ENCODE measurements at places on chromosomes 1 and 21.

DNA sequence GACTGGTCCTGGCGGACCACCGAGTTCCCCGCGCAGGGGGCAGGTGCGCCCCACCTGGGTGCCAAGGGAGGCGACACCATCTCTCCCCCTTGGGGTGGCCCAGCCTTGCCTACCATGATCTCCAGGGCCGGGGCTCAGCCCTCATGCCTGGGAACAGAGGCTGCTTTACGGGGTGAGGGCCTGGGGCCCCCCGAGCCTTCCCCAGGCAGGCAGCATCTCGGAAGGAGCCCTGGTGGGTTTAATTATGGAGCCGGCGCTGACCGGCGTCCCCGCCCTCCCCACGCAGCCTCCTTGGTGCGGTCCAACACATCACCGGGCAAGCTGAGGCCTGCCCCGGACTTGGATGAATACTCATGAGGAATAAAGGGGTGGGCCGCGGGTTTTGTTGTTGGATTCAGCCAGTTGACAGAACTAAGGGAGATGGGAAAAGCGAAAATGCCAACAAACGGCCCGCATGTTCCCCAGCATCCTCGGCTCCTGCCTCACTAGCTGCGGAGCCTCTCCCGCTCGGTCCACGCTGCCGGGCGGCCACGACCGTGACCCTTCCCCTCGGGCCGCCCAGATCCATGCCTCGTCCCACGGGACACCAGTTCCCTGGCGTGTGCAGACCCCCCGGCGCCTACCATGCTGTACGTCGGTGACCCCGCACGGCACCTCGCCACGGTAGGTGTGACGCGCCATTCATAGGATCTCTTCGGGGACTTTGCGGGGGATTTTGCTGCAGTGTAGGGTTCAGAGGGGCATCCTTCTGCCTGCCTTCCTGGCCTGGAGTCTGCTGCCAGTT, 38.2 kb downstream of the TP73 start:
- H3K4me3 ChIP-seq = no peak overlapping the region
- no peak overlapping the region for H3K27ac ChIP-seq
- no peaks in the 10 kb centered on the region for H3K4me1 ChIP-seq
- no peaks in the 10 kb centered on the region for H3K27me3 ChIP-seq
- H3K36me3 ChIP-seq = no peaks in the 10 kb centered on the region

DNA sequence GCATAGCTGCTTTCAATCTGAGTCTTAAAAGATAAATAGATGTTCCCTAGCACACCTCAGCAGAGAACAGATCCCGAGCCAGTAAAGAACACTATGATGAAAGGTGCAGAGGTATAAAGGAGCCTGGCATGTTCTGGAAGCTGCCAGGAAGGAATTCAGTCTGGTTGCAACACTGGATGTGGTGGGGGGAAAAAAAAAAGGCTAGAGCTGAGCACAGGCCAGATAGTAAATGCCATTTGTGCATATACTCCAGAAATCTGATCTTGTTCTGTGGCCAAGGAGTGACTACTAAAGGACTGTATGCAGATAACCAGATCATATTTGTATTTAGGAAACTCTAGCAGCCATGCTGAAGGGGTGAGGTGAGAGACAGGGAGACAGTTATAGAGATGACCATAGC, 240.3 kb downstream of the VAV3 start:
- H3K36me3 ChIP-seq = no peaks in the 10 kb centered on the region
- no peak overlapping the region for H3K4me3 ChIP-seq
- DNase-seq = no peak

DNA sequence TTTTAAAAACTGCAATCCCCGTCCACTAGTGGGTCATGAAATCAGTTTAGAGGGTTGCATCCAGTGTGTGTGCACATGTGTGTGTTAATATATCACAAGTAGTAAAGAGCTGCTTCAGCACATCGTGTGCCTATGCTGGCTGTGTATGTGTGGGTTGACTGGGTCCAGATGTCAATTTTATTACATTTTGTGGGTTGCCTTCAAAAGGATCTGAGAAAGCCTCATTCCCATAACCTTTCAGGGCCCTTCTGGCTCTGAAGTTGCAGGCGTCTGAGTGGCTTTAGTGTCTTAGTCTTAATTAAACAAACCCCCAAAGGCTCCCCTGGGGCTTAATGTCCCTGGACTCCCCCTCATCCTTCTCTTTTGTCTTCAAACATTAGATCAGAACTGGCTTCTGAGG, 19.8 kb downstream of the PLA2G2D start:
- H3K27ac ChIP-seq = no peak overlapping the region
- DNase-seq = no peak
- H3K4me1 ChIP-seq = no peaks in the 10 kb centered on the region
- no peak overlapping the region for H3K4me3 ChIP-seq
- H3K36me3 ChIP-seq = no peaks in the 10 kb centered on the region

DNA sequence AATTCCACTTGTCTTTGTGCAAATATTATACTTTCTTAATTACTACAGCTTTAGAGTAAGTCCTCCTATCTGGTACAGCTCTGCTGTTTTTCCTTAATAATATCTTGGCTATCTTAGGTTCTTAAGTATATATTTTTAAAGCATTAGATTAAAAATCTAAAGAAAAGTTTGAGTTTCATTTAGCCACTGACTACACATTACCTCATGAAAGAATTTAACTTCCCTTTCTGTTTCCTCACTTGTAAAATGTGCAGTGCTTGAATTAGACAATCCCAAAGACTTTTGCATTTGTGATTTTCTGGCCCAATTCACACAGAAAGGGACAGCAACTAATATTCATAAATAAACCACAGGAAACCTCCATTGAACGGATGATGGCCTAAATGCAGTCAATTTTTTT, 126.4 kb upstream of the SAMSN1 start:
- H3K27me3 ChIP-seq = no peaks in the 10 kb centered on the region
- H3K4me3 ChIP-seq = no peak overlapping the region
- no peak for DNase-seq
- peaks cover 32% of the 10 kb centered on the region for H3K36me3 ChIP-seq

GRCh38 chr1:41529621-41530395, 45.3 kb upstream of the EDN2 start:
- peak overlapping the region; percentile 2 for H3K27ac ChIP-seq
- no peaks in the 10 kb centered on the region for H3K27me3 ChIP-seq
- H3K4me1 ChIP-seq = no peaks in the 10 kb centered on the region
- peaks cover 66% of the 10 kb centered on the region for H3K36me3 ChIP-seq

- H3K36me3 ChIP-seq = no peaks in the 10 kb centered on the region
- H3K27me3 ChIP-seq = peaks cover 12% of the 10 kb centered on the region
- no peak for DNase-seq
- no peak overlapping the region for H3K27ac ChIP-seq
These were observed 71.0 kb downstream of the MAB21L3 start for GRCh38 chr1:116182019-116182714.

DNA sequence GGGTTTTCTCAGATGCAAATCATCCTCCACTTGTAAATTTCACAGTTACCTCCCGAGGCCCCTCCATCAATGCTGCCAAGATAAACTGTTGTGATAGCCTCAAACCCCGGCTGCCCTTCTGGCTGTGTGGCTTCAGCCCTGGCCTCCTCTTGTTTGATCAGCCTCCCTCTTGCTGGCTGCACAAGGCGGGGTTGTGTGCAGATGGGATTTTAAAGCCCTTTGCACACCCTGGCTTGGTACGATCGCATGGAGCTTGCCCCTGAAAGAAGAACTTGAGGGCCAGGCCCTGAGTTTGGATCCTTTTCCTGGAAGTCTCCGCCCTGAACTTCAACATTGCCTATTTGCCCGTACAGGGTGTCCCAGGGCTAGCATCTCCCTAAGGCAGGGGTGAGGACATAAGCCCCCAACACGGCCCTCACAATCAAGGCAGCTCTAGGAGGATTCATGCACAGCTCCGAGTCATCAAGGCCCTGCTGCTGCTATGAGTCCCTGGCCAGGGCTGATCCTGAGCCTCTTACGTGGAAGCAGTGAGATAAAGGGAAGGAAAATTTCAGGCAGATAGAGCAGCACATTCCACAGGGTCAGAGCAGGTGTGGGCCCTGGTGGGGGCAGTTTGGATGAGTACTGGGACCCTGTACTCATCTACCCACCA, 181.2 kb upstream of the VAMP3 start:
- no peak for DNase-seq
- no peaks in the 10 kb centered on the region for H3K27me3 ChIP-seq
- H3K4me3 ChIP-seq = no peak overlapping the region
- no peak overlapping the region for H3K27ac ChIP-seq
- no peaks in the 10 kb centered on the region for H3K36me3 ChIP-seq

DNA sequence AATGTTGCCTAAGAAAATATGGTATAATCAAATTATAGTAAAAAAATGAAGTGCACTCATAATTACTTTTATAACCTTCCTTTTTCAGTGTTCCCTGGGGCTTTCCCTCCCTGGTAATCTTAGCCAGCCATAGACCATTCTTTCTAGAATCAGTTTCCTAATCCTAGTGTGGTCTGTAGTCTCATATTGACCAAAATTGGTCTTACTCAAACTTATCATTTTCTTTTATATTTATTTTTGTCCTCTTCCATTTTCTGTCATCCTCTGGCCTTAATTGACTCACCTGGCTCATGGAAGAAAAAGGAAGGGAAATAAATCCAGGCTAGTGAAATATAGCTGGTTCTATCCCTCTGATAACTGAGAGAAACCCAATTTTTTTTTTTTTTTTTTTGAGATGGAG, 70.9 kb upstream of the BMP8A start:
- no peak overlapping the region for H3K27ac ChIP-seq
- no peak overlapping the region for H3K4me3 ChIP-seq
- H3K36me3 ChIP-seq = peaks cover 48% of the 10 kb centered on the region
- no peak for DNase-seq
- H3K4me1 ChIP-seq = peaks cover 6% of the 10 kb centered on the region

- H3K27ac ChIP-seq = no peak overlapping the region
- H3K4me3 ChIP-seq = no peak overlapping the region
- no peaks in the 10 kb centered on the region for H3K27me3 ChIP-seq
- H3K36me3 ChIP-seq = peaks cover 56% of the 10 kb centered on the region
These were observed 6.2 kb downstream of the ZNF326 start for GRCh38 chr1:90000934-90001676.

DNA sequence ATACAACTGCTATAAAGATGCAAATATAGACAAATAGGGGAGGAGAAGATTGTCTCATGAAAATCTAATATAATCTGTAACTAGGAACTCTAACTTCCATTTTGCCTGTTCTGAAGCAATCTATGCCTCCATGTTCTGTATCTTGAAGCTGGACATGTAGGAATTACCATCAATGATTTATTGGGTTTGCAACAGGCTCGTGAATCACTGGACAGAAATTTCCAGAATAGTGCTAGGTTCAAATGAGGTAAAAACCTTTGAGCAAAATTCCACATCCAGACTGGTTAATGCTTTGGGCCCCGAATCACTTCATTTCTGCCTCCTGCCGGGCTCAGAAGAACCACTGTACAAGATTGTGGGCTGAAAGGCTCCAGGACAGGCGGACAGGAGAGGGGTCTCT, 110.7 kb upstream of the CTTNBP2NL start:
- H3K4me1 ChIP-seq = no peaks in the 10 kb centered on the region
- DNase-seq = no peak
- no peak overlapping the region for H3K4me3 ChIP-seq
- no peak overlapping the region for H3K27ac ChIP-seq
- peaks cover 10% of the 10 kb centered on the region for H3K27me3 ChIP-seq

- H3K4me3 ChIP-seq = no peak overlapping the region
- no peaks in the 10 kb centered on the region for H3K36me3 ChIP-seq
- H3K4me1 ChIP-seq = peaks cover 11% of the 10 kb centered on the region
- H3K27me3 ChIP-seq = peaks cover 12% of the 10 kb centered on the region
- H3K27ac ChIP-seq = no peak overlapping the region
These were observed 57.2 kb downstream of the TNFSF4 start for GRCh38 chr1:173149887-173150286.

- H3K27ac ChIP-seq = no peak overlapping the region
- no peak for DNase-seq
- H3K4me3 ChIP-seq = no peak overlapping the region
- peaks cover 7% of the 10 kb centered on the region for H3K4me1 ChIP-seq
These were observed 34.2 kb downstream of the PCAT6 start for GRCh38 chr1:202844935-202845334.

DNA sequence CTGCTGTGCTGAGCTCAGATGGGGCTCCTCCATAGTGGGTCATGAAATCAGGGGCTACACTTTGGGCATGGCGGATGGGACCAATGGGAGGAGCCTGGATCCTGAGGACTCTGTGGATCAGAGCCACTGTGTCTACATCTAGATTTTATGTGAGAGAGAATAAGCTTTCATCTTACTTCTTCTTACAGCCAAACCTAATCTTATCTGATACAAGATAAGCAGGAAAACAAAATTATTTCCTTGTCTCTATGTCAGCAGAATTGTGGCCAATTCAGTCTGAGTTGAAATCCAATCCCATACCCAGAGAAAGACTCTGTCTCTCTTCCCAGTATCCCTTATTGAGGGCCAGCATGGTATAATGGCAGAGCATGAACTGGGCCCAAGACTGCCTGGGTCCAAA, 56.2 kb downstream of the KIF14 start:
- H3K4me1 ChIP-seq = peaks cover 10% of the 10 kb centered on the region
- no peak for DNase-seq
- H3K36me3 ChIP-seq = peaks cover 29% of the 10 kb centered on the region
